Stimulated activated CD4-positive, alpha-beta T cell treated with anti-CD3 and anti-CD28 coated beads, Interleukin-1b, Interleukin-23, amount 100 ng/mL, for 1 hour (primary cell): ENCODE measurements at places on chromosomes 7 and 10.

- DNase-seq, result no peak
Measured at GRCh38 chr7:157165987-157166386, 27.3 kb downstream of the UBE3C start.

GRCh38 chr10:101570428-101571270, 17.4 kb downstream of the POLL start:
- no peak for DNase-seq

DNA sequence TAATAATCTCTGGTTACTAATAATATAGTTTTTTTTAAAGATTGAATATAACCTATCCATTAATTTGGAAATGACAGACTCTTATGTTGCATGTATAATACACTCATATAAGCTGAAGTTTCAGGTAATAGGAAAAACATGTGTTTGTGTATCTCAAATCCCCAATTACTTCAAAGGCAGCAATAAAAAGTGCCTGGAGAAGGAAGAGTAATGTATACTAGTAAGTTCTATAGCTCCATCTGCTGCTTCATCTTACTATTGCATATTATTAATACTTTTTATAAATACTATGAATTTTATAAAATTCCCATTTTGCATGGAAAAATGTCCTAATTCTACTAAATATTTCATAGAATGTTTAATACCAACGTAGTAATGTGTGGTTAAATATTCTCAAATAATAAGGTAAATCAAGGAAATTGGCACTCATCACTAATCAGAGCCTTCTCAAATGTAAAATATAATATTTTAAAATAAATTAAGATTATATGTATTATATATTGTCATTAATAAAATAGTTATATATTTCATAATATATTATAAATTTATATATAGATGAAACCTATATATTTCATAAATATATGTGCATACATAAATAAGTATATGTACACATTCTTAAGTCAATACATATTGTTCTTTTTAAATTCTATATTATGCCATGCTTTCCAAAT, 311.9 kb downstream of the HGF start:
- no peak for DNase-seq

DNA sequence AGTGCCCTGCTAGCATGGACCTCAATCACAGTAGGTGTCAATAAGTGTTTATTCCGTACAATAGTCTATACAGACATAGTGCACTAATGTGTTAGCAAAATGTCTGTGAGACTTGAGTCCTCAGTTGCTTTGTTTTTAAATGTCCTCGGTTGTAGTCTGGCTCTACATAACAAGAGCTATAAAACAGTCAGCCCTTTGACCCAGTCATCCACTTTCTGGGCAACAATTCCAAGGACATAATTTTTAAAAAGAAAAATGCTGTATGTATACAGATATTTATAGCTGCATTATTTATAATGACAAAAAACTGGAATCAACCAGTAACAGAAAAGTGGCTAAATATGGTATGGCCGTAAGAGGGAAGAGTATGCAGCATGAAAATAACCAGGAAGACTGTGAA, 2.8 kb upstream of the PDLIM1 start:
- no peak for DNase-seq

GRCh38 chr7:7653593-7654187, 13.1 kb downstream of the UMAD1 start:
- no peak for DNase-seq
